ENCODE measurements at places on chromosomes 2 and 18. TPM values are rescaled to one million over a fixed set of nuclear protein-coding genes. Genes with fewer than 3 reads are reported as not detected.

ABCG5 gene
- not detected for total RNA-seq

CYP1B1 gene
- total RNA-seq, result not detected

RETSAT gene
- total RNA-seq, result 59.1 TPM

SNRNP27 gene
- 50.6 TPM for total RNA-seq

KCNJ13 gene
- total RNA-seq, result not detected

SLC8A1 gene
- total RNA-seq, result 2.1 TPM

DNA sequence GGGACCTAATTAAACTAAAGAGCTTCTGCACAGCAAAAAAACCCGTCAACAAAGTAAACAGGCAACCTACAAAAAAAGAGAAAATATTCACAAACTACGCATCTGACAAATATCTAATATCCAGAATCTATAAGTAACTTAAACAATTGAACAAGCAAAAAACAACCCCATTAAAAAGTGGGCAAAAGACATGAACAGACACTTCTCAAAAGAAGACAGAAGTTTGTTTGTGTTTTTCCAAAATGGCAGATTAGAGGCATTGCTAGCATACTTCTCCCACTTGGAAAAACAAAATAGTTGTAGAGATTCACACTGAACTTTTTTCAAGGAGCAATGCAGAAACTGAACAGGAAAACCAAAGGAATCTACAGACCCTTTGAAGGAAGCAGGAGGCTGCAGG, 37.6 kb downstream of the FLACC1 start:
- H3K27ac ChIP-seq, result no peak overlapping the region
- H3K36me3 ChIP-seq, result no peaks in the 10 kb centered on the region
- DNase-seq, result no peak
- no peak overlapping the region for H3K4me3 ChIP-seq

GRCh38 chr2:25420820-25421237, 79.1 kb upstream of the DNMT3A start:
- no peaks in the 10 kb centered on the region for H3K4me1 ChIP-seq
- H3K36me3 ChIP-seq, result no peaks in the 10 kb centered on the region

GRCh38 chr18:62659698-62660097, 55.6 kb upstream of the PHLPP1 start:
- no peaks in the 10 kb centered on the region for H3K4me1 ChIP-seq
- H3K4me3 ChIP-seq, result no peak overlapping the region
- no peaks in the 10 kb centered on the region for H3K27me3 ChIP-seq
- H3K36me3 ChIP-seq, result no peaks in the 10 kb centered on the region

DNA sequence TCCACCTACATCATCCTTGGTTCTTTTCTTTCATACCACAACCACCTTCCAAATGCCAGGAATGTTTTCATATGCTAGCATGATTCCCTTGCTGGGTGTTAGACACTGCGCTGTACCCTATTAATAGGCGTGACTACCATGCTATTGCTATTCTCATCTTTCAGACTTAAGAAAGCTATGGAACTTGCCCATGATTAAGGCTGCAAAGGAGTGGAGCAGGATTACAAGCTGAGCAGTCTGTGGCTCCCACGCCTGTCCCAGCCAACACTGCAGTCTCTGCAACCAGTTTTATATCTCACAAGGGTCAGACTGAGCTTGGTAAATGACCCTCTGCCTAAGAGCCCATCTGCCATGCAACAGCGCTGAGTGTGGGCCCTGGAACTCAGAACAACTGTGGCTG, 285.7 kb upstream of the POU3F3 start:
- H3K36me3 ChIP-seq, result no peaks in the 10 kb centered on the region
- H3K27me3 ChIP-seq, result no peaks in the 10 kb centered on the region
- no peak overlapping the region for H3K27ac ChIP-seq
- DNase-seq, result no peak
- no peak overlapping the region for H3K4me3 ChIP-seq

DNA sequence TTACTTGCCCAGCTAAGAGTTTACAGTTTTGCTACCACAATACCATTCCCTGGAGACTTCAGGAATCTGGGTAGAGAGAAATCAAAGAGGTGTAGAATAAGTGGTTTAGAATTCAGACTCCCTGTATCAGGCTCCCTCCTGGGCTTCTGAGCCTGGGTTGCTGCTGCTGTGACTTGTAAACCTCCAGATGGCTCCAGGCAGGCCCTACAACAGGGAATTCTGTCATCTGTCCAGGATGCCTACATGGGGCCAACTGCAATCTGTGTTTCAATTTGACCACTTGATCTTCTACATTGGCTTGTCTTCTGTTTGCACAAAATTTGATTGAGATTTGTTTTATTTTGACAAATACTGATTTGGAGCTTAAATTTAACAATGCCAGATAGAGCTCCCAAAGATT, 183.9 kb downstream of the RAD51AP2 start:
- DNase-seq, result no peak
- H3K27me3 ChIP-seq, result no peaks in the 10 kb centered on the region
- no peak overlapping the region for H3K4me3 ChIP-seq
- no peak overlapping the region for H3K27ac ChIP-seq
- no peaks in the 10 kb centered on the region for H3K36me3 ChIP-seq

DNA sequence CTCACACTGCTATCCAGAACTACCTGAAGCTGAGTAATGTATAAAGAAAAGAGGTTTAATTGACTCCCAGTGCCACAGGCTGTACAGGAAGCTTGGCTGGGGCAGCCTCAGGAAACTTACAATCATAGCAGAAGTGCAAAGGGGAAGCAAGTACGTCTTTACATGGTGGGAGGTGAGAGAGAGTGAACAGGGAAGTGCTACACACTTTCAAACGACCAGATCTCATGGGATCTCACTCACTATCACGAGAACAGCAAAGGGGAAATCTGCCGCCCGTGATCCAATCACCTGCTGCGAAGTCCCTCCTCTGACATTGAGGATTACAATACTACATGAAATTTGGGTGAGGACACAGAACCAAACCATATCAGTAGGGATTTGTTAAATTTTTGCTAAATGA, 150.4 kb upstream of the NXPH2 start:
- no peak overlapping the region for H3K27ac ChIP-seq
- no peak overlapping the region for H3K4me3 ChIP-seq
- H3K36me3 ChIP-seq, result no peaks in the 10 kb centered on the region
- no peaks in the 10 kb centered on the region for H3K27me3 ChIP-seq
- H3K4me1 ChIP-seq, result no peaks in the 10 kb centered on the region

- H3K27ac ChIP-seq, result no peak overlapping the region
- H3K4me1 ChIP-seq, result no peaks in the 10 kb centered on the region
- no peaks in the 10 kb centered on the region for H3K36me3 ChIP-seq
- DNase-seq, result no peak
These were observed 148.4 kb upstream of the ACVR2A start for GRCh38 chr2:147696426-147696825.

DNA sequence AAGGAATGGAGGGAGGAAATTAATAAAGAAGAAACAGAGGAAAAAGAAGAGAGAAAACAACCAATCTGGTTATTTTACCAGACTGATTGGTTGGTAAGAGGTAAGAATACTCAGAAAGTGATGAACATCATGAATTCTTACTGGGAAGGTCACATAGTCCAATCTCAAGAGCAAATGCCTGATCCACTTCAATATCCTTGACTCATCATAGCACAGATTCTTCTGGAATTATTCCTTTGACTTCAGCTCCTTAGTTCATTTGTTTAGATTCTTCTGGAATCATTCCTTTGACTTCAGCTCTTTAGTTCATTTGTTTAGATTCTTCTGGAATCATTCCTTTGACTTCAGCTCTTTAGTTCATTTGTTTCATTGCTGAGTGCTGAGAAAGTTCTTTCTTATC, 2030.6 kb upstream of the CELF4 start:
- no peaks in the 10 kb centered on the region for H3K4me1 ChIP-seq
- H3K4me3 ChIP-seq, result no peak overlapping the region
- H3K36me3 ChIP-seq, result no peaks in the 10 kb centered on the region

GRCh38 chr18:13235421-13235831, 16.9 kb downstream of the LDLRAD4 start:
- peaks cover 3% of the 10 kb centered on the region for H3K27me3 ChIP-seq
- no peak overlapping the region for H3K27ac ChIP-seq
- H3K4me1 ChIP-seq, result peaks cover 5% of the 10 kb centered on the region
- no peaks in the 10 kb centered on the region for H3K36me3 ChIP-seq
- no peak overlapping the region for H3K4me3 ChIP-seq

- no peaks in the 10 kb centered on the region for H3K4me1 ChIP-seq
- no peak for DNase-seq
- no peaks in the 10 kb centered on the region for H3K36me3 ChIP-seq
These were observed 94.3 kb upstream of the GLI2 start for GRCh38 chr2:120641366-120641771.

DNA sequence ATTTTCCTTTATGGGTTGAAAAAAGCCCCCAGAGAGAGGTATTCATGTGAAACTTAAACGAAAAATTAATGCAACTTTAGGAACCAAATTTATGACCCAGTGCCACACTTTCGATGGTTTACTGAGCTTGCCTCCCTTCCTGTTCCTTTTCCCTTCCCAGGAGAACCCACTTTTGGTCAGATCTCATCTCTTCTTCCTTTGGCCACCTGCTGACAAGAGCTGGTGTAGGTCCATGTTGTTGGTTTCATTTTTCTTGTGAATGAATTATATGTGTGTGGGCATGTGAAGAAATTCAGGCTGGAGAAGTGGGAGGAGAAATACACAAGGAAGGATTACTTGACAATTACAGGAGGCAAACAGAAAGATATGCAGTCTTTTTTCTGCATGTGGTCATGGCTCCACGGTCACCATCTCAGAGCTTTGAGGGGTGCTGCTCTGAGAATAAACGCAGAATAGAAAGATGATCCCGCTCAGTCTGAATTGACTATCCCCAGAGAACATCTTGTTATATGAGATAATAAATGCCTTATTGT, 111.3 kb upstream of the TCF4 start:
- no peak for DNase-seq
- no peak overlapping the region for H3K27ac ChIP-seq
- H3K4me1 ChIP-seq, result no peaks in the 10 kb centered on the region
- H3K36me3 ChIP-seq, result no peaks in the 10 kb centered on the region
- H3K27me3 ChIP-seq, result no peaks in the 10 kb centered on the region

GRCh38 chr2:143550500-143550899, 421.3 kb downstream of the ARHGAP15 start:
- DNase-seq, result no peak
- no peaks in the 10 kb centered on the region for H3K27me3 ChIP-seq
- no peaks in the 10 kb centered on the region for H3K4me1 ChIP-seq
- H3K36me3 ChIP-seq, result no peaks in the 10 kb centered on the region
- no peak overlapping the region for H3K4me3 ChIP-seq

DNA sequence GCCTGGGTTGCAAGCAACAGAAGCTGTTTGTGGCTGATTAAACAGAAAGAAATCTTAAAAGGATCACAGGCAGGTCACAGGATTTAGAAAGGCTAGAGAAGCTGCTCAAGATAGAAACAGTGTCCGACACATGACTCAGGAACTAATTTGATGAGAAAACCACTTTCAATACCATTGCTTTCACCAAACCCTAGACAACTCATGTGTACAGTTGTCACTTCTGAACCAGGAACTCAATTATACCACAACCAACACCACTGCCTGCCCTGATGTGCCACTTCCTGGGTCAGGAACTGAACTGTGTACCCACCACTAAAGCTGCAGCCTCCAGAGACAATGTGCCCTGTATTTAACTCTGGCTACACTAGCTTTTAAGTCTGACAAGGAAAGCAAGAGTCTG, 56.0 kb downstream of the TMEM247 start:
- no peaks in the 10 kb centered on the region for H3K36me3 ChIP-seq
- H3K4me3 ChIP-seq, result no peak overlapping the region
- no peaks in the 10 kb centered on the region for H3K4me1 ChIP-seq
- H3K27ac ChIP-seq, result no peak overlapping the region
- no peak for DNase-seq
- H3K27me3 ChIP-seq, result no peaks in the 10 kb centered on the region

DNA sequence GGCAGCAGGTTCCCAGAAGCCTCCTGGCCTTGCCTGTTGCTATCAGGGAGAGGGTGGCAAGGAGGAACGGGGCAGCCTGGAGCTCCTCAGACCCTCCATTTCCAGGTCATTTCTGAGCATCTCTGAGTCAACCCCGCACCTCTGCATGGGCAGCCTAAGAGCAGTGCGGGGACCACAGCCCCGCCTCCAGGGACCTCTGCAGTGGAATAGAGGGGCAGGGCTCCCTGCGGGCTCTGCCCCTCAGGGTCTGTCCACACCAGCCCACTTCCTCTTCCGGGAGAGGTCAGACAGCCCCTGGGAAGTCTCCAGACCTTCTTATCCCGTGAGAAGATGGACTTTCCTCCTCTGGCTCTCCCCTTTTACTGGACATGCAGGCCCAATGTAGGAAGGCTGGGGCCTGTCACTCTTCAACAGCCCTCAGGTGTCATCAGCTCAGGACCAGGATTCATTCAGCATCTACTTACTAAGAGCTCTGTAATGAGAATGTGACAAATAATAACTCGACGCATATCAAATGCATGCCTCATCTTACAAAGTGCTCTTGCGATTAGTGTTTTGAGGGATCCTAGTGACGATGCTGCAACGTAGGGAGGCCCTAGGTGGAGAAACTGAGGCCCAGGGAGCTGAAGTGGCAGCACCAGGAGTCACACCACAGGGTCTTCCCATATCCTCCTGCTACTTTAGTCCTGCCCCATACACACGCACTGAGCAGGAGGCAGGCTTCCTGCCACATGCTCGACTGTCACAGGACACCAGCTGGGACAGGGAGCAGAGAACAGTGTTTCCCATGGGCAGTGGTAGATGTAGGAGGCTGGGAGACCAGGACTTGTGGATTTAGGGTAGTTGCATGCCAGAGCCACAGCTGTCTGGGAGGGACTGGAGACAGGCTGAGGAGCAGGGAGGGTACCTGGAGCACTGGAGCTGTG, 28.0 kb downstream of the SH2D6 start:
- no peak for DNase-seq
- H3K36me3 ChIP-seq, result no peaks in the 10 kb centered on the region
- no peaks in the 10 kb centered on the region for H3K27me3 ChIP-seq
- H3K27ac ChIP-seq, result no peak overlapping the region
- no peak overlapping the region for H3K4me3 ChIP-seq

DNA sequence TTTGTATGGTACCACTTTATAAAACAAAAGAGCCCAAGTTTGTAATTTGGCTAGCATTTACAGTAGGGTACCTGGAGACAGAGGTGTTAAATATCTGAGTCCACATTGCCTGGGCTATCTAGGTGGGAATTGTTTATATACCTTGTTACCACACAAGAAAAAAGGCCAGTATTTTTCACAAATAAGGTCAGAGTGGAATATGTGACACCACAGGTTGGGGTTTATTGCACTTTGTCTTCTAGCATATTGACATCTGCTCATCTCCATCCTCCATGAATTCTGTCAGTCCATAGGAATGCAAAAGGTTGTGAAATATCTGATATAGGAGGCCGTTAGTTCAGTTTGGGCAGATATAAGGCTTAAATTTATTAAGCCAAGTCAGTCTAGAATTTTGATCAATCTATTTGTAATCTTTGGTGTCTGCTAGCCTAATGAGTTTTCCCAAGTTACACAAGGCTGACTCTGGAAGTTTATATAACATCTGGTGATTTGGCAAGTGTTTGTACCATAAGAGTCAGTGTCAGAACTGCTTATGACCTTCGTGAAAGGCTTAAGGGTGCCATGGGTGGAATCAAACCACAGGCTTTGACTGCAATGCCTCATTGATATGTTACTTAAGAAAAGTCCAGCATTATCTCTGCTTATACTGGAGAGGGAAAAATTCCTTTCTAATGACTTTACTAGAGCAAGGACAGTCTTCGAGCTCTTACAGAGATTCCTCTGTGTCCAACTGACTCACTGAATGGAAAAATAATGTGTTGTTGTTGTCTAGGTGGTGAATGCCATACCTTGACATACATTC, 11.3 kb upstream of the DPP4 start:
- no peak overlapping the region for H3K4me3 ChIP-seq
- no peak for DNase-seq
- no peak overlapping the region for H3K27ac ChIP-seq
- peaks cover 7% of the 10 kb centered on the region for H3K4me1 ChIP-seq
- no peaks in the 10 kb centered on the region for H3K36me3 ChIP-seq
- no peaks in the 10 kb centered on the region for H3K27me3 ChIP-seq

- DNase-seq, result peak; percentile 57
- peak overlapping the region; percentile 68 for H3K27ac ChIP-seq
- no peaks in the 10 kb centered on the region for H3K27me3 ChIP-seq
- H3K4me1 ChIP-seq, result peaks cover 33% of the 10 kb centered on the region
These were observed 1.7 kb upstream of the CTDSP1 start for GRCh38 chr2:218397820-218398436.

All from endothelial cell of umbilical vein (primary cell).